ENCODE measurements at places on chromosomes 13 and 19.

- DNase-seq: no peak
These were observed 1256.4 kb downstream of the DIAPH3 start for GRCh38 chr13:58907347-58907746.

GRCh38 chr13:59951011-59951410, 212.7 kb downstream of the DIAPH3 start:
- DNase-seq: no peak

GRCh38 chr19:4976401-4977298, 7.7 kb downstream of the KDM4B start:
- DNase-seq: peak; percentile 84

DNA sequence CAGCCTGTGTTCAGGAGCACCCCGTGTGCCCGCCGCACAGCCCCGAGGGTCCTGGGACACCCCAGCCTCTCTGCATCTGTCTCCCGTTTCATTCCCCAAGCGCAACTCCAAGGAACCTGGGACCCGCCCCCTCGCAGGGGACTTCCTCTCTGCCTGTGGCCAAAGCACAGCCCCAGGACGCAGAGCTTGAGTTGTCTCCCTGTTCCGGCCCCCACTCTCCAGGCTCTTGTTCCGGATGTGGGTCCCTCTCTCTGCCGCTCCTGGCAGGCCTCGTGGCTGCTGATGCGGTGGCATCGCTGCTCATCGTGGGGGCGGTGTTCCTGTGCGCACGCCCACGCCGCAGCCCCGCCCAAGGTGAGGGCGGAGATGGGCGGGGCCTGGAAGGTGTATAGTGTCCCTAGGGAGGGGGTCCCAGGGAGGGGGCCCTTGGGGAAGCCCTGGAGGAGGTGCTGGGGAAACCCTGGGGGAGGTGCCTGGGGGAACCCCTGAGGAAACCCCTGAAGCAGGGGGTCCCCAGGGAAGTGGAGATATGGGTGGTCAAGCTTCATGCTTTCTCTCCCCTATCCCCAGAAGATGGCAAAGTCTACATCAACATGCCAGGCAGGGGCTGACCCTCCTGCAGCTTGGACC, 1.3 kb downstream of the HCST start:
- DNase-seq: peak; percentile 97

DNA sequence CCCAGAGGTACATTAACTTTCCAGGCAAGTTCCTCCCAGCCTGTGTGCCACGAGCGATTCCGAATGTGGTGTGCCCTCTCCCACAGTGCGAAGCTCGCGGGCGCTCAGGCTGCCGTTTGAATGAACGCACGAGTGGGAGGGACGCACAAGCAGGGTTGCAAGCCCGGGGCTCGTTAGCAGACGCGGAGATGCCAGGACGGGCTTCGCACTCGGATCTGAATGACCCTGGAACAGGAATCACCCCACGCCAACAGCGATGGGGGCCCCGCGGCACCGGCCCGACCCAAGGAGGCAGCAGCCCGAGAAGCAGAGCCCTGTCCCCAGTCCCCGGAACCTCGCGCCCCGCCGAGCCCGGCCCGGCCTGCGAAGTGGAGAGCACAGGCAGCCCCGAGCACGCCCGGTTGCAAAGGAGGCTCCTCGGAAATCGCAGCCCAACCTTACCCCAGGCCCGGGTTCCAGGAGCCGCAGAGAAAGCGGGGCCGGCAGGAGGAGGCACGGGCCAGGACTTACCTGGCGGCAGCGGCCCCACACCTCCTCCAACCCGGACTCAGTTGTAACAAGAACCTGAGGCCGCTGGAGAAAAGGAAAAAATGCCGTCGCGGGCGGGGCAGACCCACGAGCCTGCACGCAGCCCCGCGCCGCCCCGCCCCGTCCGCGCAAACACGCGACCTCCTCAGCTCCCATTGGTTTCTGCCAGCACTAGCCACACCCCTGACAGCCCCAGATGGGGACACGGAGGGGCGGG, at the start of gene SLC25A30:
Gene SLC25A30, minus strand, starts transcription at position 584 of the 745 bp plus-strand sequence. CDS start 6,948 bp downstream, outside the sequence.
- DNase-seq: peak; percentile 95

- DNase-seq: no peak
These were observed 2.0 kb downstream of the GRAMD1A start for GRCh38 chr19:35002037-35002535.

- DNase-seq: no peak
These were observed 238.0 kb upstream of the SOX21 start for GRCh38 chr13:94950303-94950702.

DNA sequence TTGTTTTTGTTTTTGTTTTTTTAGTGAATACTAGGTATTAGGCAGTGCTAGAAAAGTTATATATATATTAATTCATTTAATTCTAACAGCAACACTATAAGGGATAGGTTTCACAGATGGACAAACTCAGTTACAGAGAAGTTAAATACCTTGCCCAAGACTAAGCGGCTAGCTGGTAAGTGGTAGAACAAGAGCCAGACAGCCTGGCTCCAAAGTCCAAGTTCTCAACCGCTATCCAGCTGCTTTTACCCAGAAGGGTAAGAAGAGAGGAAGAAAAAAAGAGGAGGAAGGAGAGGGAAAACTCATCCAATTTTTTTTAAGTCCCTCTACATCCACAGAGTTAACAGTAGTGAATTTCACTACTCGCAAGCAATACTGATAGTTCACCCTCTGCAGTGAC, 217.0 kb downstream of the SPRY2 start:
- DNase-seq: no peak

DNA sequence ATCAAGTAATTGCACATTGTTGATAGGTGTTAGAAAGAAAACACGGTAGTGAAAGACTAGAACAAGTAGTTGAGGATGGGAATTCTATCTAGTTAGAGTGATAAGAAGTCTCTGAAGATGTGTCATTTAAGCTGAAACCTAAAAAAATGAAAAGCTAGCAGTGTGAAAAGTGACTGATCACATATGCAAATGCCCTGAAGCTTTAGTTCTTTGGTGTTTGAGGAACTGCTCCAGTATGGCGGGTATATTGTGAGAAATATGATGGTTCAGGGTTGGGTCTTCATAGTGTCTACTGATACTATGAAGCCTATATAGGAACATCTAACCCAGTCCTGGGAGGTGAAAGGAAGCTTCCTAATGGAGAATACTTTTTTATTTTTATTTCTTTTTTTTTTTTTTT, 45.0 kb downstream of the GPALPP1 start:
- no peak for DNase-seq

- peak; percentile 86 for DNase-seq
These were observed 1.5 kb upstream of the PNPLA6 start for GRCh38 chr19:7533925-7534480.

GRCh38 chr19:3033595-3034405, 4.7 kb upstream of the TLE2 start:
- no peak for DNase-seq

DNA sequence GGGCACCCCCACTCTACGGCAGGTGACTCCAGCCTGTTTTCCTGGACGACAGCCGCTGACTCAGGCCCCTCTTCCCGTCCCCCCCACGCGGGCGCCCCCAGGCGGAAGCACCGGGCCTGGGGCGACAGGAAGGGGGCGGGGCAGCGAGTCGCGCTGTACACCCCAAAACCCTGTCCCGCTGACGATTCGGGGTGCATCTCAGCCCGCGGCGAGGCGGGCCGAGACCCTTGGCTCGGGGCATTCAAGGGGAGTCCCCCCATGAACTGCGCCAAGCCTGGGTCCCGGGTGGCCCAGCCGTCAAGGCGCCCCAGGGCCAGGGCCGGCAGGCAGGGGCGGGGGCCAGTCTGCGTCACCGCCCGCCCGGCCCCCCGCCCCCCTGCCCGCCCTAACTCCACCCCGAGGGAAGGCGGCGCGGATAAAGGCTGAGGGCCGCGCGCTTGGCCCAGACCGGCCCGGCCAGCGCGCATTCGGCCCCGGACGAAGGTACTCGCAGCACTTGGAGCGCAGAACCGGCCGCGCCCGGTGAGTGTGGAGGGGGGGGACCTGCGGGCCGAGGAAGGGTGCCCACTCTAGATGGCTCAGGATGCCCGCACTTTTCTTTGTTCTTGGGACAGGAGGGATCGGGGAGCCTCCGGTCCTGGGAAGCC, at the start of gene MIDN:
Gene MIDN, plus strand, starts transcription at position 445 of the 647 bp plus-strand sequence. CDS start 1,714 bp downstream, outside the sequence.
- peak; percentile 85 for DNase-seq

GRCh38 chr13:98022210-98022609, 68.7 kb downstream of the IPO5 start:
- no peak for DNase-seq

- DNase-seq: no peak
These were observed 8.4 kb downstream of the PCDH8 start for GRCh38 chr13:52840066-52840465.

DNA sequence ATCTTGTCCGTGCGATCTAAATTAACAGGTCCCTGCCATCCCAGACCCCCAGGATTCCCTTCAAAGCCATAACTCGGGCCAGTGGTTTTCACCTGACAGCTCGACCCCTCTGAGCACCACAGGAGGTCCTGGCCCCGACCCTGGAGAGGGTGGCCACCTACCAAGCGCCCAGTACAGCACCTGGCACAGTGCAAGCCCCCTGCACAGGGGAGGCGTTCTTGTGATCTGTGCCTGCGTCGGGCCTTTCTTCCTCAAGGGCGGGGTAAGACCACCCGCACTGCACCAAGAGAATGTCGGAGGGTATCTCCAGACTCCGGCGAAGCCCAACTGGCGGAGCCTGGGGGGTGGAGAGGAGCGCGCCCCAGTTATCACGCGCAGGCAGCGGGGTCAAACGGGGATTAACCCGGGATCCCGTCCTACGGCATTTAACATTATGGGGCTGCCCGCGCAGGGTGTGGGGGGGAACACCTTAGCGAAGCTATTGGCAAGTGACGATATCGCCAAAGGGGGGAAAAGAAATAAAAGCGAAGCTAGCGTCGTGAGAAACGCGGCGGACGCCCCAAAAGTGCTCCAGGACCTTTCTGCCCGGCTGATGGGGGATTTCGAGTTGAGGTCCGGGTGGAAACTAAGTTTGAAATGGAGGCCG, 1.3 kb upstream of the HNRNPL start:
- DNase-seq: no peak

- DNase-seq: no peak
These were observed 5.4 kb downstream of the ZNF8 start for GRCh38 chr19:58284199-58284598.

DNA sequence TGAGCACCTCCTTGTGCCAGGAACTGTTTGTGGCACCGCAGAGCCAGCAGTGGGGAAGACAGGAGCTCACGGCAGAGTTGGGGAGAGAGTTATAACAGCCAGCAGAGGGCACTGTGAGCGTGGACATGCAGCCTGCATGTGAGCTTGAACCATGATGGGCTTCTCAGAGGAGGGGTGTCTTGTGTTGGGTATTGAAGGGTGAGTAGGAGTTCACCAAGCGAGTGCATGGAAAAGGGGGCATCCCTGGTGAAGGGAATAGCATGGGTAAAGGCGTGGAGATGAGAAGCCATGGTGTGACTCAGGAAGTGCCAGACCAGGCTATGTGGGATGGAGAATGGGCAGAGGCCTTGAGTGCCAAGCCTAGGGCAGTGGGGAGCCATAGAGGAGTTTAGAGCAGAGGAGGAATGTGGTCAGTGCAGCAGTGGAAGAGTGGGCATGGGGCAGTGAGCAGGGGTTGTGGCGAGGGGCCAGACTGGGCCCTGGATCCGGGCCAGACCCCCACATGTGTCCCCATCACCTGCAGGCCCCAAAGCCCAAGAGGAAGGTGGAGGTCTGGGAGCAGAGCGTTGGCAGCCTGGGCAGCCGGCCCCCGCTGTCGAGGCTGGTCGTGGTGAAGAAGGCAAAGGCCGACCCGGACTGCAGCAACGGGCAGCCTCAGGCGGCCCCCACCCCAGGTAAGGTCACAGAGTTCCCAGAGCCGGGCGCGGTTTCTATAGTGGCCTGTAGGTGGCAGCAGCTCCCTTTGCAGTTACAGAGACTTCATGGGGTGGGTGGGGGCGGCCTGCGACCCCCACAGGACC, 11.8 kb upstream of the SHD start:
- DNase-seq: no peak

DNA sequence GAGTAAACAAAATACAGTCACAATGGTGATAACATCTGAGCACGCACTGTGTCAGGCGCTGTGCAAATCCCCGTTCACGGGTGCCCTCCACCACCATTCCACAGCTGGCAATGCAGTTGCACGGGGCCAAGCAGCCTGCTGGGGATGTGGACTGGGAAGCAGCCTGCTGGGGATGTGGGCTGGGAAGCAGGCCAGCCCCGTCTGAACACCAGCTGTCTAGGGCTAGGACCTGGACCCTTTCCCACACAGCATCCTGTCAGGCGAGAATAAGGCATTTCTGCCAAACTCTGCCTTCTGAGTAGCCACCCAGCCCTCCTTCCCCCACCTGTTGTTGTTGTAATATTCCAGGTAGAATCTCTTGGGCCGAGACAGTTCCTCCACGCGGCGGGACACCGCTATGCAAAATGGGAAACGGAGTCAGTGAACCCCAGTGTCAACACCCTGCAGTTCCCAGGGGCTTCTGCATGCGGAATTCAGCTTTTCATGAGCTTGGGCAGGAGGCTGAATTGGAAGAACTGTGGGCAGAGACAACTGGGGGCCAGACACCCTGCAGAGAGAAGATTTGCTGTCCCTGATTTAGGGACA, 27.8 kb upstream of the MIER2 start:
- DNase-seq: no peak

DNA sequence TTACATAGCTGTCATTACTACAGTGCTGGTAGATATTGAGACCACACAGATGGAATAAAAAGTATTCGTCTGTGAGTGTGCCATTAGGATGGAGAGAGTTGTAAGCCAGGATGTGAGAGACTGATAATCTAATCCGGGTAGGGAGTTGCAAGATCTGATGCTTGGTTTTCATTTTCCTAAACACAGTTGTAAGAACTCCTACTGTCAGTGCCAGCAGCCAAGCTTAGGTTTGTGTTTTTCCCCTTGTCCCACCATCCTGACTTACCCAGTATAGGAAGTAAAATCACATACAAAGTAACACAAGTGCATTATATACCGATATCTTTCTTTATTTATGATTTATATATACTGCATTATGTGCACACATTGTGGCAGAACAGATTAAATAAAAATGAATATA, 726.4 kb upstream of the PCDH20 start:
- no peak for DNase-seq

DNA sequence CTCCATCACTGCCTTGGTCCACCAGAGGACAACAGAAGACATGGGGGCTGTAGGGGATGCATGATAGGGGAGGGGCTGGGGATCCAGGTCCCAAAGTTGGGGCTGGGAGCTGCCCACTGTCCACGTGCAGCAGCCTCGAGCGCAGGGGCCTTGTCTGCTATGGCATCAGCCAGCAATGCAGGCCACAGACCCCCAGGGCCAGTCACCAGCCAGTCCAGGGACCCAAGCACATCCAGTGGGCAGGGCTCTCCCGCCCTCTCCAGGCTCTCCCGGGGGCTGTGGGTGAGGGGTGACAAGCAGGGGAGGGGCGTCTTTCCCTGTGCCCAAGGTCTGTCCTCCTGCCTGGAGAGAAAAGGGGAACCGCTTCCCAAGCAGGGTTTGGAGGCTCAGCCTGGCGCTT, 32.8 kb downstream of the PEPD start:
- DNase-seq: no peak

- DNase-seq: peak; percentile 74
These were observed 38.8 kb upstream of the ALOX5AP start for GRCh38 chr13:30696278-30697176.
